ENCODE measurements at places on chromosomes 1 and 21.
A peak's percentile ranks its signal among the peaks of the same experiment; 100 is the strongest.

DNA sequence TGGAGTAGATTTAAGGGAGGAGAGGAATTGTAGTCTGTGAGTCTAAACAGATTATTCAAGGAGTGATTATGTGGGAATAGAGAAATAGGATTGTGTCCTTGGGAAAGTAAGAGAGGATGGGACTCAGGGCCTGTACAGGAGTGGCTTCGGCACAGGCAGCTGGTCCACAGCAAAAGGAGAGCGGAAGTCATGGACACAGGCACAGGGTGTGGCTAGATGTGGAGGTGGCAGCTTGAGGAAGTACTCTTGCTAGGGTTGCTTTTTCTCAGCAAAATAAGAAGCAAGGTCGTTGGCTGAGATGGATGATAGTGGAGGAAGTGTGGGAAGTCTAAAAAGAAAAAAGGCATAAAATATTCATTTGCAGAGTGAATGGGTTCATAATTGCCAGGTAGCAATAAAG is 18.5 kb upstream of the ZNF648 start:
- no peak for DNase-seq

- no peak for DNase-seq
Measured at GRCh38 chr1:233883671-233884070, 20.8 kb upstream of the SLC35F3 start.

DNA sequence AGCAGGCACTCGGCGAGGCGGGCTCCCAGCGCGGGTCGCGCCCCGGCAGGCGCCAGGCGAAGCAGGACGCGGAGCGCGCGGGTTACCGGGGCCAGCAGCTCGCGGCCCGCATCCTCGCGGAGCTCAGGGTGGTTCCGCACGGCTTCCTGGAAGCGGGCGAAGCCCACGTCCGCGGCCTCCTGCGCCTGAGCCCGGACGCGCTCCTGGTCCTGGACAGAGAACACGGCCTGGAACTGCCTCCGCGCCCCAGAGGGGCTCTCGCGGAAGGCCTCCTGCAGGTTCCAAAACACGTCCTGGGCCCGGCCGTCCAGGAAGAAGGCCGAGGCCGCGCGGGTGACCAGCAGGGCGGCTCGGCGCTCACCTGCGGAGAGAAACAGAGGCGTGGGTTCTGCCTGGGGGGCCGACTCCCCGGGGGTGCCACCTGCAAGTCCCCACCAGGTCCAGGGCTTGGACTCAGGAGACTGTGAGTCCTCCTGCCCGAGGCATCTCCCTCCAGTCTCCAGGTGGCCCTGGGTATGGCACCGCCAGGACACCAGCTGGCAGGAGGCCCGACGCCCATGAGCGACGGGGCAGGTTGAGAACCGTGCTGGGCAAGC is 11.4 kb downstream of the TTC34 start:
- DNase-seq, result no peak

DNA sequence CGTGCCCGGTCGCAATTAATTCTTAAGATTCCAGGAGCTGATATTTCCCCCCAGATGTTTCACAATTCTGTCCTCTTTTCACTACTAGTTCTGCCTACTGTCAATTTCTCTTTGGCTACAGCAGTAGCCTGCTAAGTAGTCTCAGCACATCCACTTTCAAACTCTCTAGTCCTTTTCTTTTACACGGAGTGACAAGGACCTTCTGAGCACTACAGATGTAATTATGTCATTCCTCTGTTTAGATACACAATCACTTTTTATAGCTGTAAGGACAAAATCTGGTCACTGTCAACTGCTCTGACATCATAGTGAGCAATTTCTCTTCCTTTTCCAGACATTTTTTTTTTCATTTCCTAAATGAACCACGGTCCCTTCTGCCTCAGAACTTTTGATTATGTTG is 421.7 kb upstream of the CHRM3 start:
- DNase-seq, result peak; percentile 19

- no peak for DNase-seq
Measured at GRCh38 chr1:210857705-210858104, 276.2 kb downstream of the KCNH1 start.

DNA sequence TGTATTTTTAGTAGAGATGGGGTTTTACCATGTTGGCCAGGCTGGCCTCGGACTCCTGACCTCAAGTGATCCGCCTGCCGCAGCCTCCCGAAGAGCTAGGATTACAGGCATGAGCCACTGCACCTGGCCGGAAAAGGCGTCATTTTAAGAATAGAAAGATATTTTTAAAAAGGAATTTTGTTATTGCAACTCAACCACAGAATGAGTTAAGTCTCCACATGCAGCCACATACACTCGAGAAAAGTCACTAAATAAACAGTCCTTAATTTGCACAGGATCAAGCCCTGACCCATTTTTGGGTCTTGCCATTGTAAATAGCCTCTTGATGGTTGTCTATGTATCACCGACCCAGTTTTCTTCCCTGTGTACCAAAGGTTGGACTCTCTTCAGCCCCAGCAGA is 85.5 kb downstream of the FBXO2 start:
- no peak for DNase-seq

DNA sequence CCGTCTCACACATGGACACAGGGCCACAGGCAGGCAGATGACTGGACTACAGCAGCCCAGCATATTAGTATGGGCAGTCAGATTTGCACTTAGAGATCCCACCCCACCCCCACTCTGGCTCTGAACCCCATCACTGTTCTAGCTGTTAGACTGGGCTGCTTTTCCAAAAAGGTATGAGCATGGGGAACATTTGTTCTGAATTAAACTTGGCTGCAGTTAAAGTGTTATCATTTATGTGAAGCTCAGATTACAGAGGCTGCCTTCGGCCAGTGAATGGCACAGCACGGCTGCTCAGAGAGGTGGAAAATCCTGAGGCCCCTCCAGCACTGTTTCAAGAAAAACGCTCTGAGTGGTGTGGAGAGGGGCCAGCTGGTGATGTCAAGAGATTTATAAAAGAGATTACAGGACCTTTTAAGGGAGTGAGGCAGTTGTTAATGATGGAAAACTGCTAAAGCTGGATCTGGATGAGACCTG is 6.9 kb upstream of the NOS1AP start:
- DNase-seq, result no peak

GRCh38 chr1:228109073-228109961 is at the start of gene MRPL55:
Gene MRPL55, minus strand, starts transcription at chr1:228109299. Its CDS starts 1,039 bp downstream, at chr1:228108260.
- DNase-seq, result peak; percentile 96

- no peak for DNase-seq
Measured at GRCh38 chr1:7253118-7253480, 467.8 kb downstream of the CAMTA1 start.

DNA sequence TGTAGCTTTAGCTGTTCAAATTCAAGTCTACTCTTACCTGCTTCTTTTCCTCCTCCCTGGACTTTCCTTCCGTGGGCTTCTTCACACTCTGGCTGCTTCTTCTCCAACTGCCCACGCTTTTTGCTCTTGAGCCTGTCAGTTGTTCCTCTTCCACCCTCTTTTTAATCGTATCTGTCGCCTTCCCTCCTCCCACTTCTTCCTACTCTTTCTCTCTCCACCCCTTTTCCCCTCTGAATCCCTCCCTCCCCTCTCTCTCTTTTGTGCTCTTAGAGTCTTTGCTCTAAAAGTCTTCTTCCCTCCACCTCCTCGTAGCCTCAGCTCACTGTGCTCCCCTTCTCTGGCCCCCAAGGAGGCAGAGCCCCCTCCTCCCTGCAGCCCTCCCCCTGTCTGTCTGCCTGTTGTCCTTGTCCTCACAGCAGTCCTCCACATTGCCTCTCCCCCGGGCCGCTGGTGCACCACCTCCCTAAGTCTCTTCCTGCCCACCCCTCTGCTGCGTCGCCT is 12.9 kb upstream of the GJA5 start:
- DNase-seq, result no peak

- peak; percentile 30 for DNase-seq
Measured at GRCh38 chr1:44970317-44970716, 16.1 kb downstream of the EIF2B3 start.

DNA sequence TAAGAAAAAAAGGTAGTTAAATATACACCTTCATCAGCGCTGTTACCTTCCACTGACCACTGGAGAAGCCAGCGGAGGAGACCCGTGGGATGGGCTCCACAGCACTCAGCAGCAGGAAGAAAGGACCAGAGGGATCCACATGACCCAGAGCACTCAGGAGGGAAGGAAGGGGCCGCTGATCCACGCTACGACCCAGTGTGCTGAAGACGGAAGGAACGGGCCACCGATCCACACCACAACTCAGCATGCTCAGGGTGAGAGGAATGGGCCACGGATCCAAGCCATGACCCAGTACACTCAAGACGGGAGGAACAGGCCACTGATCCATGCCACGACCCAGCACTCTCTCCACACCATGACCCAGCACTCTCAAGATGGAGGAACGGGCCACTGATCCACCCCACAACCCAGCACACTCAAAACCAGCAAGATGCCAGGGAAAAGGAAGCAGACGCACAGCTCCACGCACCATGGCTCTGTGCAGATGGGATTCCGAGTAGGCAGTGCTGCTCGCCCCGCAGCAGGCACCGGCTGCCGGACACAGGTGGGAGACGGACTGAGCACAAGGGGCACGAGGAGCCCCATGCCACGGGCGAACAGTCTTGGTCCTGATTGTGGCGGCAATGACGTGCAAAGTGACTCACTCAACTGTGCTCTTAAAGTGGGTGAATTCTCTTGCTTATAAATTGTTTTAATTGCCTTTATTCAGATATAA is 8.7 kb downstream of the WRAP73 start:
- no peak for DNase-seq

DNA sequence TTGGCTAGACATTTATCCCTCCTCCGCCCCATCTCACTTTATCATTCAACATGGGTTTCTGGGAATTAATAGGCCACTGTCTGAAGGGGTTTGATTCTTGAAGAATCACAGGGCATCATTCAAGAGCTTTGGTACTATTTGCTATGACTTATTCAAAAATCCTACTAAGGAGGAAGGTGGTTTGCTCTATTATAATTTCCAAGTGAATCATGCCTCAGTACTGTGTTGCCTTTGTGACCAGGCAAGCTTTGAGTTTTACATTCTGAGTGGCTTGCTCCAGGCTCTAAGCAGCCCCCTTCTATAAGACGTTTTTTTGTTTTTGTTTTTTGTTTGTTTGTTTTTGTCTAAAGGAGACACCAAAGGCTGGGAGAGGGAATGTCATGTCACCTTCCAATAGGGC is 2.6 kb downstream of the C1orf21 start:
- no peak for DNase-seq

GRCh38 chr21:15498455-15498854 is 231.3 kb upstream of the USP25 start:
- no peak for DNase-seq

DNA sequence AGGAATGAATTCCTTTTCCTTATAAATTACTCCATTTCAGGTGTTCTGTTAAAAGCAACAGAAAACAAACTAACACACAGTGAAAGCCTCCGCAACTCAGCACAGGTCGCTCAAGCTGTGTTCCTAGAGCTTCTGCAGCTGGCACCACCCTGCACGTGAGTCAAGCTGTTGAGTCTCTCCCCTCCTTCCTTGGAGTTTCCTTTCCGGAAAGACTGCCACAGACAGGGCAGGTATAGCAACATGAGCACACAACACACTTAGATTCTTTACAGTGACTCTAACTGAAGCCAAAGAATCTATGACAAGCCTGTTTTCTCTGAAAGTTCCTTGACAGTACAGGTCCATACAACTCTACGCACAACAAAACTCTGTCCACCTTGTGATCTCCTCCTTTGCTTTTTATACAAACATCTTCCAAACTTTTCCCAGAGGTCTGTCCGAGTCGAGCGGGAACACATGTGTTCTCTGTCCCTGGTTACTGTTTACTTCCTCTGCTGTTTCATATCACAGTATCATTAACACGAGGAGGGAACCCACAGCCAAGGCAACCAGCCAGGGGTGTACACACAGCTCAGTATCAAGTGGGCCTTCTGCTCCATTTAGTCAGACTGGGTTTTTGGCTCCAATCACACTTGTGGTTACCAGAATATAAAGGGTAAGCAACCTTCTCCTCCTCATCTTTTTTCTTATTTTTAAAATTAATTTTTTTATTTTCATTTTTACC is 38.7 kb upstream of the DESI2 start:
- no peak for DNase-seq

DNA sequence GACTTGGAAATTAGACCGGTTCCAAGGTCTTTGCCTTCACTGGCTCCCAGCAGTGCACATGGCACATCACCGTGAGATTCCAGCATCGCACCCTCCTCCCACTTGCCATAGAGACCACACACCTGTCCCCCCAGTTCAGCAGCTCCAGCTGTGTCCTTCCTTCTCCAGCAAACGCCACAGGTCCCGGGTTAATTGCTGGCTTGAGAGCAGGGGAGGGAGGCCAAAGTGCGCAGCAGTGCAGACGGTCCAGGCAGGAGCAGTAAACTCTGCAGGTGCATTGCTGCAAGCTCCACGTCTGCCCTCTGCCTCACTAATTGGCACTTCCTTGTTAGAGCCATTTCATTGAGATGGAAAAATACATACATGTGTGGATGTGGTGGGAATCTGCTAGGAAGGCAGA is 65.3 kb downstream of the KLHDC7A start:
- DNase-seq, result no peak

- no peak for DNase-seq
Measured at GRCh38 chr1:172700556-172700955, 41.7 kb downstream of the FASLG start.

- peak; percentile 73 for DNase-seq
Measured at GRCh38 chr21:45432575-45433255, 27.8 kb downstream of the COL18A1 start.

DNA sequence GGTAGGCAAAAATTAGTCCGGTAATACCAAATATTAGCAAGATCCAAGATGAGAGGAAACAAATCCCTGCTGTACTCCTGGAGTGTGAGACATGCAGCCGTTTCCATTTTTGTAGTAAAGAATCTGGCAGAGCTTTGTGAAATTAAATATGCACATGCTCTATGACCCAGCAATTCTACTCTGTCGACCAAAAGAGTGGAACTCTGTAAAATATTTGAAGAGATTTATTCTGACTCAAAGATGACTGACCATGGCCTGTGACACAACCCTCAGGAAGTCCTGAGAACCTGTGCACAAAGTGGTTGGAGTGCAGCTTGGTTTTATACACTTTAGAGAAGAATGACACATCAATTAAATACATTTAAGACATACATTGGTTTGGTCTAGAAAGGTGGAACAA is 16.2 kb downstream of the HAX1 start:
- DNase-seq, result no peak

GRCh38 chr1:33872683-33873082 is 8.8 kb downstream of the HMGB4 start:
- DNase-seq, result no peak

Data from mesenchymal stem cell (in vitro differentiated cells and primary cell).